ENCODE measurements at places on chromosomes 2 and 18.

- no peak for DNase-seq
Measured at GRCh38 chr2:235745597-235745996, 251.8 kb downstream of the AGAP1 start.

- no peak for DNase-seq
Measured at GRCh38 chr2:12070153-12070552, 323.7 kb downstream of the LPIN1 start.

DNA sequence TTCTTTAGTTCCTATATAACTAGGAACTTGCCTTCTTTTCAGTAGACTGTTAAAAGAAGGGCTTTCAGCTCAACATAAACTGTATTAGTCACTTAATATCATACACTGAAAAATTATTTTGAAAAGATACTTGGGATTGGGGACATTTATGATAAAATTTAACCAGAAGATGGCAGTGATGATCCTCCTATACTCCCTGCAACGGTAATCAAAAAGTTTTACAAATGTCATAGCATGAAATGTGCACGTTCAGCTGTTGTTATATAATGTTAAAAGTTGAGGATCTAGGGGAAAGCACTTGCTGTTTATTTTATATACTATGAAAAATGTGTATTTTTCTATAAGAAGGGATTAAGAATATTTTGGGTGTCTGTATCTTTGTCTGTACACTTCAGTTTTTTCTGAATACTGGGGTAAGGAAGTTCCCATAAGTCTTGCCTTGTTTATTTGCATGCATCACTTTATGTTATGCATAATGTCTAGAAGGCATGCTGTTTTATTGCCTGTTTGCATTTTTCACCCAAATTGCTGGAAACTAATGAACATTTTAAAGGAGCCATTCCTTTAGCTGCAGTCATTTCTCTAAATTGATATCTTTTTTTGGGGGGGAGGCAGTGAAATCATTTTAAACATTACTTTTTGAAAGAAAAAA, 19.0 kb downstream of the DYNC1I2 start:
- peak; percentile 21 for DNase-seq

DNA sequence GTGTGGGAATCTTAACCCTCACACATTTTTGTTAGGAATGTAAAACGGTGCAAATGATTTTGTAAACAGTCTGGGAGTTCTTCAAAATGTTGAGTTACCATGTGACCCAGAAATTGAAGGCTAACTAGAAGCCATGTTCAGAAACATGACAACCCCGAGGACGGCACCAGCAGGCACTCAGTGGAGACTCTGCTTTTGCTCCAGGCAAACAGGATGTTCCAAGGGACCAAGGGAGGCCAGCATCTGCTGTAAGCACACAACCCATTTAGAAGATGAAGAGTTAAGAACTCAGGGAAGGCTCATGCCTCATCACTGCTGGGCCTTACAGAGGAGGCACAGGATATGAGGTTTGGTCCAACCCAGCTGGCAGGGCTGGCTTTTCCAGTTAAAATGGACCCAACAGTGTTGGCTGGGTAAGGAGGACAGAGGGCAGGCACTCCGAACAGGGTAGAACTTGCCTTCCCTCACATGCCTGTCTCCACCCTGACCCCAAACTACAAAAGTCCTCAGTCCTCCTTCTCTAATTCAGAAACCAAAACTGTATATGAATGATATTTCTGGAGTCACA, 23.6 kb downstream of the PARD6G start:
- DNase-seq = no peak

DNA sequence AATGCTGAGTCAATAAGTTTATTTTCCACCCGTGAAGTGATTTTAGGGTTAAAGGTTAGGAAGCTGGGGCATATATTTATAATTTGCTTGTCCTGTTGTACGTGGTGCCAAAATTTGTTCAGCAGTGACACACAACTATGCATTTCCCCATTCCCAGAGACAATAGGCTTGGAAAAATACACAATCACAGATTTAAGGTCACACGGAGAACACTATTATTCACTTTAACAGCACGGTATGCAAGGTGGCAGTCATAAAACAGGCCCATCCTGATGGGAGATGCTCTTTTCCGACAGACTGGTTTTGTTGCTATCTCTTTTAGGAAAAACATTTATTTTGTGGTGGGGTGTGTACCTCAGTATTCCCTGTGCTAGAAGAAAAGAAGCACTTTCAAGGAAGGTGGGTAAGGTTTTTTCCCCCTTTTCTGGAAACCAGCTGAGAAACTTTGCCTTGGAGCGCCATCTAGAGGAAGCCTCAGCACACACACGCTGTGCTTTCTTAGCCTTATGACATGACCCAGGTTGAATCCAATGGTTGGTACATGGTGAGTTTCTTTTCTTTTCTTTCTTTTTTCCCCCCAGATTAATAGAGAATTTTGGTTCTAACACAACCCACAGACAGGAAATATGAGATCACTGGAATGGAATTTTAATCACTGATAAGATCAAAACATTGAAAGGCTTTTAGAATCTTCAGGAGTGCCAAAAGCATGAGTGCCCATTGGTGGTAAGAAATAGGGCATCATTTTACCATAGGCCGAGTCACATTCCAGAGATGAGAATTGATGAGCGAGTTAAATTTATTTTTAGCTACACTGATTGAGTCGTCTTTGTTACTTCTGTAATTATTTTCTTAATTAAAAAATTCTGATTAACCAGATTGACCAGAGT, 332.1 kb downstream of the AGPS start:
- DNase-seq = peak; percentile 33

- peak; percentile 21 for DNase-seq
Measured at GRCh38 chr18:56575819-56576663, 62.4 kb downstream of the TXNL1 start.

Data from CD4-positive, alpha-beta T cell treated with Interleukin-15 for 4 hours (primary cell).